ENCODE measurements at places on chromosomes 1 and 21.
A peak's percentile ranks its signal among the peaks of the same experiment; 100 is the strongest.

GRCh38 chr1:50620680-50621329, 197.6 kb upstream of the DMRTA2 start:
- DNase-seq = no peak

DNA sequence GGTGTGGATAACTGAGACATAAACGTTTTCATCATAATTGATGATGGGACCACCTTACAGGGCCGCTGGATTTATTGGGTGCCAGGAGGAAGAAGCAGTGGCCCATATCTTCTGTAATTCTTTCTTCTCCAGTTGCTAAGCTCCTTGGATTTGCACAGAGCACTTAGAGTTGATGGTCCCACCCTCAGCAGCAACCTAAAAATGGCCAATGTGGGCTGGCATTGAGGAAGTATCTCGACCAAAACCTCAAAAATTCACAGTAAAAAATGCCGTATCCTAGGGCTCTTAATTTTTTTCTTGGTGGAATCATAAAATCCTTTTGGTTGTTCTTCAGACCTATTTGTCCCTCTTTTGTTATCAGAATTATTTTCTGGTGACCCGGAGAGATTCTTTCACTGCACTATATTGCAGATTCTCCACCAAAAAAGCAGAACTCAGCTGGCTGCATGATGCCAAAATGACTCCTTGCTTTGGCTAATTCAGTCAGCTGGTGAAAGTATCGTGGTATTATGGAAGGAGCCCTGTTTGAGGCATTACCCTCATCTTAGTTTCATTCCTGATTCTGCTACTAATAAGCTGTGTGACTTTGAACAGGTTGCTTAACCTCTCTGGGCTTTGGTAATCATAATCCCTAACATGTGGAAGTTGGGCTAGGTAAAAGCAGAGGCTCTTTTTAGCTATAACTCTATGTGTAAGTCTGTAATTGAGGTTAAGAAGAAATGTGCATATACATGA, 27.6 kb downstream of the KIRREL1 start:
- no peak for DNase-seq

DNA sequence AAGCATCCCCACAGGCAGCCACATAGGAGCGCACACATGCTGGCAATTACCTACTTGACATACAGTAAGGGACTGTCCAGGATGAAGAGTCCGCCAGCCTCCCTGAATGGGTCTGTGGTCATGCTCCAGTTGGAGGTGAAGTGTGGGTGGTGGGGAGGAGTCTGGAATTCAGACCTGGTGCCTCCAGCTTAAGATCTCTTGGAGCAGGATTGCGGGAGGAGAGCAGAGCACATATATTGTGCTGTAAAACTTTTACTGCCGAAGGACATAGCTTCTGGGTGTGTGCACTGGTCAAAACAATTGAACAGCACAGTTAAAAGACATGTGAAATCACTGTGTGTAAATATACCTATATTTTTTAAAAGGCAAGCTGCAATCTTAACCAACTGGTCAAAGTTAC, 17.9 kb downstream of the STK40 start:
- no peak for DNase-seq

DNA sequence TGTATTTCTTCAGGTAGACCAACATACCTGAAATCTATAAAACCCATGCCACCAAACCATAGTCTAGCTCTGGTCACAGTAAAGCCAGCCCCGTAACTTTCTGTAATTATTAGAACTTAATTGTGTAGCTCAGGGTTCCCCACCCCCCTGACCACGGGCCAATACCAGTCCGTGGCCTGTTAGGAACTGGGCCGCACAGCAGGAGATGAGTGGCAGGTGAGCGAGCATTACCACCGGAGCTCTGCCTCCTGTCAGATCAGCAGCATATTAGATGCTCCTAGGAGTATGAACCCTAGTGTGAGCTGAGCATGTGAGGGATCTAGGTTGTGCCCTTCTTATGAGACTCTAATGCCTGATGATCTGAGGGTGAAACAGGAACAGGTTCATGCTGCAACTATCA, 14.6 kb downstream of the TENT5C start:
- no peak for DNase-seq

DNA sequence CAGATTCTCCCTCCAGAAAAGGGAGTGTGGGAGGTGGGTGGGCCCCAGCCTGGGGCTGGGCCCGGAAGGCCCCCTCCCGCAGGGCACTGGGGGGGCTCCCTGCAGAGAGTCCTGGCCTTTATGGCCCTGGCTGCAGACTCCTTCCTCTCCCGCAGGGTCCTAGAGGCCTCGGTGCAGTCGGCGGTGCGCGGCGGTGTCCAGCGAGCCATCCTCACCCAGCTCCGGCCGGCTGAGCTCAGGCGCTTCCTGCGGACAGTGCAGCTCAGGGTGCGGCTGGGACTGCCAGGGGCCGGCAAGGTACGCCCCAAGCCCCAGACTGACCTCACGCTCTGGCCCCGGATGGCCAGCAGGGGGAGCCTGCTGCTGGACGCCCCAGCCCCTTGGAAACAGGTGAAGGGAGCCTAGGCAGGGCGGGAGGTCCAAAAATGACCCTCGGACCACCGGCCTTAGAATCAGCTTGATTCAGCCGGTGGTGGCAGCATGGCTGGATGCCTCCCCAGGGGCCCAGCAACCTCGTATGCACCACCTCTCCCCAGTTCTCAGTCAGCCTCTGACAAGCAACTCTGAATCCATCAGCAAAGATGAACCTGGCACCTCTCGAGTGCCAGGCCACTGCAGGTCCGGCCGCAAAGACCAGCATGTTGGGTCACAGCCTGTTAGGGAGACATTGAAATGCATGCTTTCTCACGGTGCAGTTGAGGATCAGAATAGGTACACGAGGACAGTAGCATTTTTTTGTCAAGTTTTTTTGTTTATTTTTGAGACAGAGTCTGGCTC, 20.6 kb downstream of the MTHFR start:
- peak; percentile 59 for DNase-seq

- DNase-seq = no peak
These were observed 80.0 kb downstream of the VWA5B1 start for GRCh38 chr1:20370698-20371097.

- no peak for DNase-seq
These were observed 322.4 kb upstream of the DEPDC1 start for GRCh38 chr1:68819190-68819829.

DNA sequence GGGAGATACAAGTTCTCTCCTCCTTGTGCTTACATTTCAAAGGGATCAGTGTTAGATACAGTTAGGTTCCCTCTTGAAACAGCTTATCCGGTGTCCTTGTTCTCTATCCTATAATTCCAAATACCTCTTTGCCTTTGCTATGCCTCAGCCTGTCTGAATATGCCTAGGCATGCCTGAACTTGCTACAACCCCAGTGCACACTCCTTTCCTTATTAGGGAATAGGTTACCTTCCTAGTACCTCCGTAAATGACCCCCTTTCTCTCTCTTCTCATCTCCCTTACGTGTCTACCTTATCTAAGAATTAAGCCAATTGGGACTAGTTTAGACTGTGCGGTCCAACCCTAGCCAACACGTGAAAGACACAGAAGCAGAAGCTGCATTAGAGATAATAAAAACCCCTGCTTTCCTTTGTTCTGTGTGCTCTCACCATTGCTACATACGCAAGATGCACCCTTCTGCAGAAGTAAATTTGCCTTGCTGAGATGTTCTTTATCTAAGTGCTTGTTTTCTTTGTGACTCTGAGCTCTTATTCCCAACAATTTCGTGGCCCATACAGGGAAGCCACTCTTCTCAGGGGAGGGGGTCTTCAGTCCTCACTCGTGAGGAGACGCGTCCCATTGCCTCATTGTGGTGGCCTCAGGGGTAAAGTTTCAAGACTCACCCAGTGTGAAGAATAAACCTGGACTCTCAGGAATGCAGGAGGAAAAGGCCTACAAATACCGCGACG, 802.1 kb downstream of the PLA2G4A start:
- no peak for DNase-seq

DNA sequence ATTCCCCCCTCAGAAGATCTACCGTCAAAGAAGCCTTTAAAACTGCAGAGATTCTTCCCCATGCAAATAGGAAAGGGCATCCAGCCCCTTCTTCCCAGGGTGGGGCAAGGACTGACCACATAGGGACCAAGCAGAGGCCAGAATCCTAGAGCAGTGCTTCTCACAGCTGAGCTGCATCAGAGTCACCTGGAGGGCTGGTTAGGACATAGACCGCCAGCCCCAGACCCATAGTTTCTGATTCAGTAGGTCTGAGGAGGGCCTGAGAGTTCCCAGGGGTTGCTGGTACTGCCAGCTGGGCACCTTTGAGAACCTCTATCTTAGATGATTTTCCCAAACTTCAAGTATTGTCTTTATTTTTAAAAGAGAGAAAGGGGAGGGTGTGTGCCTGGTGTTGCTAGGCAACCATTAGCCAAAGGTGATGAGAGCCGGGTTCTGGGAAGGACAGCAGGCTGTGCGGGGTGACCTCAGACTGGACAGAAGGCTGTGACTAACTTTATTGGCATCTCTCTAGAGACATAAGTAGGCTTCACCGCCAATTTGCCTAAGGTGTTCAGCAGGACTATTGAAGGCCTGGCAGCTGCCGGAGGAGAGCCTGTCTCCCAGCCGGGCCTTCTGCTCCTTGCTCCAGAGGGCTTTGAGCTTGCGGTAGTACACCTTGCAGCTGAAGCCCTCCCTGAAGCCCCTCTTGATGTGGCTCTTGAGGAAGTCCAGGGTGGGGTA, 3.0 kb downstream of the SPATA46 start:
- no peak for DNase-seq

- DNase-seq = no peak
These were observed 58.5 kb downstream of the UBR4 start for GRCh38 chr1:19151537-19151936.

DNA sequence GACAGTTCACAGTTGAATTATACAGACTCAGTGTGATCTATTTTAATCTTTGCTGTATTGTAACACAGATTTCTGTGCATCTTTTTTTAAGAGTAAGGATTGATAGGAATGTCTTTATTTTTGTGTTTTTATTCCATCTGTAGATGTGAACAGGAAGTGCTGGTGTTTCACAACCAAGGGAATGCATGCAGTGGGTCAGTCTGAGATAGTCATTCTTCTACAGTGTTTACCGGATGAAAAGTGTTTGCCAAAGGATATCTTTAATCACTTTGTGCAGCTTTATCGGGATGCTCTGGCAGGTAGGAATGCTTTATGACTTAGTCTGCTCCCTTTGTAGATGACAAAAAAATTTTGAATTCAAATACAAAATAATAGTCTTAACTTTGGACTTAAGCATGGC, 84.5 kb downstream of the CC2D1B start:
- no peak for DNase-seq

- DNase-seq = peak; percentile 62
These were observed 56.2 kb downstream of the ST3GAL3 start for GRCh38 chr1:43763497-43763973.

GRCh38 chr1:114589122-114589521, 7.7 kb upstream of the BCAS2 start:
- no peak for DNase-seq

- DNase-seq = no peak
These were observed 26.4 kb downstream of the MFSD2A start for GRCh38 chr1:39981385-39981784.

DNA sequence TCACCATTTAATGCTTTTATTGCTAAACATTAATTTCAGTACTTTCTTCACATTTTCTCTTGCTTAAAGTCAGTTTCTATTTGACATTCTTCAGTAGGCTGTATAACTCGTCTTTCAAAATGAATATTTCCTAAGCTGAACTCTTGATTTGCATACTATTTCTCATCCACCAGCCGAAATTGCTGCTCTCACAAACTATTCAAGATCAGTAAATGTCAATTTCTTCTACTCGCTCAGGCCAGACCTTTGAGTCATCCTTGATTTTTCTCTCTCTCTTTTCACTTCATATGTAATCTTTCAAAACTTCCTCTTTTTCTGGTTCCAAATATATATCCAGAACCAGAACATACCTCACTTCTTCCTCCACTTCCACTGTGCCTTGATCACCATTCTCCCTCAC, 990.0 kb downstream of the KCNT2 start:
- DNase-seq = no peak

DNA sequence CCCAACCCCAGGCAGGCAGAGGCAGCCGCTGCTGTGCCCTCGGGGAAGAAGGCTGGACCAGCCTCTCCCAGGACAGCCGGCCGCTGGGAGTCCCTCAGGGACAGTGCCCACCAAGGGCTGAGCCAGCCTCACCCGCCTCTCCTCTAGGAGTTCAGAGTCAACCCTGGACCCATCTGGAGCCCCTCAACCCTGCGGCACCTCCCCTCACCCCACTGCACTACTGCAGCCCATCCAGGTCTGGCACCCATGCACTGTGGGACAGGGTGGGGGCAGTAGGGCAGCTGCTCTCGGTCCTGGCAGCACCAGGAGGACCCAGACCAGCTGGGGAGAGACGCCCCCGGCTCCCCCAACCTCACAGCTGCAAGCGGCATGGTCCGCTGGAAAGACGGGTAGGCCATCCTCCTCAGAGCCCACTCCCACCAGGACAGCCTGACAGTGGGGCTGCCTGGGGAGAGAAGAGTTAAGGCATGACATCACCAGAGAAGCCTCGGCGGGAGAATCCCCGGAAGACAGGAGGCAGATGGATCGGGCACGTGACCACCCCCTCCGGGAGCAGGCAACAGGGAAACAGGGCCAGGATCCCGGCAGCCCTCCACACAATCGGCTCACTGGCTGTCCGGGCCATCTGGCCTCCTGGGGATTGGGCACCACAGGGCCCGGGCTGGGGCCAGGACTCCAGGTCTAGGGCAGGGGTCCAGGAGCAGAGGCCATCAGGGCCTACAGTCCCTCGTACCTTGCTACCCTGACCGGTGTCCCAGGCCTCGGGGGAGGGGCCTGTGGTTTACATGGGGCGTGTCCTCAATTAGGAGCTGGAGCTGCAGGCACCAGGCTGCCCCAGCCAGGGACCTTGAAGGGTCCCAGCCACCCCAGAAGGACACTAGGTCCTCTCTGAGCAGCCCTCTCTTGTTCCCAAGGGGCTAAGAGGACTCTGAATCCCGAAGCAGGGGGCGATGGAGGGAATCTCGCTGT, 3.1 kb downstream of the ACAP3 start:
- DNase-seq = peak; percentile 97

GRCh38 chr21:25427828-25428227, 179.5 kb downstream of the MRPL39 start:
- DNase-seq = no peak

GRCh38 chr21:21915816-21916215, 917.6 kb downstream of the NCAM2 start:
- no peak for DNase-seq

GRCh38 chr1:220043646-220044045, 2.7 kb downstream of the EPRS1 start:
- no peak for DNase-seq

DNA sequence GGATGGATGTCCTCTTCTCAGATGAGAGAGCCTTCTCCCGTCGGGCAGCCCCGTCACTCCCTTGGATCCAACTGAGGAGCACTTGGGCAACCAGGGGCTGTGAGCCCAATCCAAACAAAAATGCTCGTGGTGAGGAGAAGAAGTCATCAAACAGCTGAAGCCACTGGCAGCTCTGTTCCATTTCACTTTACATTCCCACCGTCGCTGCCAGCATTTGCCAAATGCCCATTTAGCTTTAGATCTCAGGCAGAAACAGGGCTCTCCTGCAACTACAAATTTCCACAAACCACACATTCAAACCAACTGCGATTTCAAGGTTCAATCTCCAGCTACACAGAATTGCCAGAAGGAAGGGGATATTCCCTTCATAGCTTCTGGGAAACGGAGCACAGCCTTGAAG, 634.6 kb downstream of the SMYD3 start:
- DNase-seq = no peak

Measured in dorsolateral prefrontal cortex (tissue), 122 donors.